ENCODE measurements at places on chromosomes 16 and 17.

DNA sequence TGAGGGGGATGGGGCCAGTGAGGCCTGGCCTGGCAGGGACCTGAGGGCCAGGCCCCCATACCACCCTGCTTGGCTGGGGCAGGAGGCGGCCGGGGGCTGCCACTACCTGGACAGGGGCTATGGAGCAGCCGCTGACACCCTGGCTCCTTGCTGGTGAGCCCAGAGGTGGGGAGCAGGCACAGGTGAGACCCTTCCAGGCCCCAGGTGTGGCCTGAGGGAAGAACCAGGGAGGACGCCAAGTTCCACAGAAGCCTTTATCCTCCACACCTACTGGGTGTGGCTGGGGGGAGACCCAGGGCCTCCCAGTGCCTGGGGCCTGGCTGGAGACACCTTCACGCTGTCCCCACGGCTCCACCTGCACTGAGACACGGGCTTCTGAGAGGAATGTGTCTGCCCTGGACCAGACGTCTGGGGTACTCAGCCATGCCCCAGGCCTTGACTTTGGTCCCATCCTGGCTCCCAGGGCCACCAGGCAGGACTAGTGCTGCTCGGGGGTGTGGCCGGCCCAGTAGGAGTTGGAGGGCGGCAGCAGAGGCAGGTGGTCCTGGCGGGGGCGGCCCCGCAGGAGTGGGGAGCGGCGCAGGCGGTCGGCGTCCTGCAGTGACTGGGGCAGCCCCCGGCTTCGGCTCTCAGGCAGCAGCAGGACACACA lies 4.7 kb downstream of the SLC22A31 start:
- no peak for DNase-seq

- no peak for DNase-seq
These were observed 379.8 kb downstream of the CNTNAP4 start for GRCh38 chr16:76656994-76657393.

- no peak for DNase-seq
These were observed 33.8 kb downstream of the FOXK2 start for GRCh38 chr17:82553210-82553930.

GRCh38 chr17:32609884-32610650 lies 123.3 kb downstream of the CDK5R1 start:
- no peak for DNase-seq

- DNase-seq: no peak
These were observed 1280.3 kb downstream of the CDH8 start for GRCh38 chr16:60755907-60756306.

DNA sequence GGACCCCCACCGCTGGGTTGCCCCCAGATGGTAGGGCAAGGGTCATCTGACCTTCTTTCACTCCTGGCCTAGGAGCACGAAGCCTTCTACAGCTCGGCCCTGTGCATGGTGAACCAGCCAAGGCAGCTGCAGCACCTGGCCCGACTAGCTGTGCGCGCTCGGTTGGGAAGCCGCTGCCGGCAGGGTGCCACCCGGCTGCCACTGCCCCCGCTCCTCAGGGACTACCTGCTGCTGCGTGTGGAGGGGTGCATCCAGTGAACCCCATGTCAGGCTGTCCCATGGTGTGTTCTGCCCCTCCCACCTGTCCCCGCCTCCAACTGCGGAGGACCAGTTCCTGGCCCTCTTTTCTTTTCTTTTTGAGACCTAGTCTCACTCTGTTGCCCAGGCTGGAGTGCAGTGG lies 7.6 kb downstream of the ASB16 start:
- DNase-seq: no peak

GRCh38 chr17:72955391-72956140 lies 136.9 kb downstream of the SLC39A11 start:
- DNase-seq: no peak
